ENCODE measurements at places on chromosomes 16 and 17.

DNA sequence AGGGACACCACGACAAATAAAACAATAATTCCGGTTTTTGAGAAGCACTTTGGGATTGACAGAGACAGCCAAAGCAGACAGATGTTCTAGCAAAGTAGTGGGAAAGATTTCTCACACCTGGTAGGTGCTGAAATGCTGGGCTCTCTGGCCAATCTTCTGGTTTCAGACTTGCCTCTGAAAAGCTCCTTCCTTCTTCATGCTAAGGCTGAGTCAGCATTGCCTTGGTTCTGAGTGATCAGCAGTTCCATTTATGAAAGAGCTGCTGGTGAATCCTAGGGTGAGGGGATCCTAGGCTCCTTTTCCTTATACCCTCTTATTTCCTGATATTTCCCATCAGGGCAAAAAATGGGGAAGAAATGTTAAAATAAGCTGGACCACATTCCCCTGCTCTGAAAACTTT is 268.7 kb upstream of the SALL1 start:
- DNase-seq: no peak

DNA sequence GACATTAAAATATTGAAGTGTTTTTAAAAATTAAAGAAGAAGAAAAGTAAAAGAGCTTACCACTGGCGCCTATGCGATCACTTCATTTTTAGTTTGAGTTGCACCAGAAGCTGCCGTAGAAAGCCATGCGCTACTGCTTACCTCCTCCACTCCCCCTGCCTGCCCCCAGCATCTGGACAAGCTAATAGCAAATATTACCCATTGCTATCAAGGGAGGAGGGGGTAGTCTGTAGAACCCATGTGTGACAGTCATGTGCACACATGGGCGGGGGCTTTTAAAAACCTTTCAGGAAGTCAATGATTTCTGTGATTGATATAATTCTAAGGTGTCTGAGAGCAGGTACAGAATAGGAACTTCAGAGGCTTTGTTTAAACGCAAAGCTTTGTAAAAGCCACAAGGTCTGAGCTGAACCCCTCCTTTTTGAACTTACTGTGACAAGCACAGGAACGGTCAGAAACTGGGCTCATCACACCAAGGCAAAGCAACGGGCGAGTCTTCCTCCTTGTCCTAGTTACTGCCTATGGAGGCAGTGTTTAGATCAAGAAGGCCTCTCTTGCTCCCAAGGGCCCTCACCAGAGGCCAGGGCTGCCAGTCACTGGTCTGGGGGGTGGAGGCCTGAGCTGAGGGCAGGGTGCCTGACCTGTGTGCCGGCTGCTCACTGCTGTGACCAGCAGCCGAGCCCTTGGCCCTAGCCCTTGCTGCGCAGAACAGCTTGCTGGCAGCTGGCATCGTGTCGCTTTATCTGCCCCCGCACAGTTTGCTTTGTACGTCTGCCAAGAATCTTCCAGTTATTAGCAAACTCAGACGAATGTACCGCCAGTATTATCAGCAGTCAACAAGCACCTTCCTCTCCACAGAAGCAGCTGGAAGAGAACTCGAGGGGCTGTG is 15.0 kb downstream of the GINS2 start:
- no peak for DNase-seq

GRCh38 chr16:11177578-11178160 is 78.3 kb downstream of the SOCS1 start:
- no peak for DNase-seq

DNA sequence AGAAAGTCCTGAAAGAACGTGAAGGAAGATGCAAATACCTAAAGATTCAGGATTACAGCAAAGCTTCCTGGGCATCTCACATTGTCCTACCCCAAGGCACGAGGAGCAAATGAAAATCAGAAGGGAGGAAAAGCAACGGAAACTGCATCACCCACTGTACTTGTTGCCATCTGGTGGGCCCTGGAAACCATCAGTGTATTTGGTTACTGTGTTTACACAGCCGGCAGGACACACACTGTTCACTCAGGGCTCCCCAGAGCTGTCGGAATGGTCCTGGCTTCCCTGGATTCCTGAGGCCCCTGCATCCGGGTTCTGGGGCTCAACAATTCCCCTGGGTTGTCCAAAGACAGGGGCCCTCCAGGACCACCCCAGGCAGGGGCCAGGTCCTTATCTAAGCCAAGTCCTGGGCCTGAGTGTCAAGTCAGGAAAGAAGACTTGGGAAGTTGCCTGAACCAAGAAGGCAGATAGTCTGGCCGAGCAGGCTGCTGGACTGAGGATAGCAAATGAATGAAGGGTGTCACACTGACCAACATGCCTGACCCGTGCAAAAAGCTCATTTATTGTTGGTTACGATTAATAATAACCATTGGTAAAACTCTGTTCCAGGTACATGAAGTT is 52.8 kb downstream of the SOX9 start:
- DNase-seq: no peak

DNA sequence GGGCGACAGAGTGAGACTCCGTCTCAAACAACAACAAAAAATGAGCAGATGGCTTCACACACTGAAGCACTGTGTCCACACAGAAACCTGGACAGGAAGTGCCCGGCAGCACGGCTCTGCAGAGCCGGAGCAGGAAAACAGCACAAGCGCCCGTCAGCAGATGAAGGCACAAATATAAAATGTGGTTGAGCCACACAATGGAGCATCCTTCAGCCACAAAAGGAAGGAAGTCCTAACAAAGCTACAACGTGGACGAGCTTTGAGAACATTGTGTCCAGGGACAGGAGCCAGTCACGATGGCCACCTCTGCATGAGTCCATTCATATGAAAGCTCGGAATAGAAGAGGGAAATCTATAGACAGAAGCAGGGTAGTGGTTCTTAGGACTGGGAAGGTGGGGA is 15.7 kb downstream of the RHBDF2 start:
- DNase-seq: no peak

DNA sequence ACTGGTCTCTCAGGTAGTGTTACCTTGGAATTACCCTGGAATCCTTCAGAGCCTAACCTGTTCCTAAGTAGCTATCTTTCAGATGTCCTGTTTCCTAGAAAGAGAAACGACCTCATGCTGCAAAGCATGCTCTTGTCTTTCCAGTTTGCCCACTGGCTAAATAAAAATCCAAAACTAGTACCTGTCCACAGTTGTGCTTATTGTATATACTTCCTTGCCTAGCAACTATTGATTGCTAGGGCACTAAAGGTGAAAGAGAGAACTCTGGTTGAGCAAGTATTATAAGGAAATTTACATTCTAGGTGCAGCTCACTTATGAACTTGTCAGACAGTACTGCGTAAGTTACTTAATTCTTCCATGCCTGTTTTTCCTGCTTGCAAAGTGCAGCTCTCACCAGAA is 38.5 kb downstream of the LIG3 start:
- no peak for DNase-seq

DNA sequence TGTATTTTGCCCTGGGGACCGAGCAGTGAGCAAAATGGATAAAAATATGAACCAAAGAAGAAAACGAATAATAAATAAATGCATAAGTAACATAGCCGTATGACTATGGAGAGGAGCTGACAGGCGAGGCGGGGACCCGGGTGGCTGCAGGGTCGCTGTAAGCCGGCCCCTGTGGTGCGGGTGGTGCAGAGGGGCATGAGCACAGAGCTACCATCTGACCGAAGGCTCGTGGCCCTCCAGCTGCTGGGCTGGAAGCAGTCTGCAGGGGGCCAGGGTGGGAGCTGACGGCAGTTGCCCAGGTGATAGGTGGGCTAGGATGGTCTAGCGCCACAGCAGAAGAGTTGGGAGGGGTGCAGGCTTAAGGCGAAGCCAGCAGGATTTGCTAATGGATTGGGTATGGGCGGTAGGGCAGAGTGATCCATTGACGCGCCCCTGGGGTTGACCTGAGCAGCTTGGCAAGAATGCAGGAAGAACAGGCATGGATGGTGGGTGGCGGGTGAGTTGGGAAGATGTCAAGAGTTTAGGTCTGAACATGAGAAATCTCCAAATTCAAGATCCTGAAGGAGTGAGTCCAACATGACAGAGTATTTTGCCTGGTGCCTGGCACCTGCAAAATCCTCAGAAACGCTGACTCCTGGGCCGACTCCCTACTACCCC is 228.0 kb downstream of the FOXL1 start:
- DNase-seq: no peak

GRCh38 chr17:19897090-19897837 is 29.5 kb upstream of the ULK2 start:
- no peak for DNase-seq

DNA sequence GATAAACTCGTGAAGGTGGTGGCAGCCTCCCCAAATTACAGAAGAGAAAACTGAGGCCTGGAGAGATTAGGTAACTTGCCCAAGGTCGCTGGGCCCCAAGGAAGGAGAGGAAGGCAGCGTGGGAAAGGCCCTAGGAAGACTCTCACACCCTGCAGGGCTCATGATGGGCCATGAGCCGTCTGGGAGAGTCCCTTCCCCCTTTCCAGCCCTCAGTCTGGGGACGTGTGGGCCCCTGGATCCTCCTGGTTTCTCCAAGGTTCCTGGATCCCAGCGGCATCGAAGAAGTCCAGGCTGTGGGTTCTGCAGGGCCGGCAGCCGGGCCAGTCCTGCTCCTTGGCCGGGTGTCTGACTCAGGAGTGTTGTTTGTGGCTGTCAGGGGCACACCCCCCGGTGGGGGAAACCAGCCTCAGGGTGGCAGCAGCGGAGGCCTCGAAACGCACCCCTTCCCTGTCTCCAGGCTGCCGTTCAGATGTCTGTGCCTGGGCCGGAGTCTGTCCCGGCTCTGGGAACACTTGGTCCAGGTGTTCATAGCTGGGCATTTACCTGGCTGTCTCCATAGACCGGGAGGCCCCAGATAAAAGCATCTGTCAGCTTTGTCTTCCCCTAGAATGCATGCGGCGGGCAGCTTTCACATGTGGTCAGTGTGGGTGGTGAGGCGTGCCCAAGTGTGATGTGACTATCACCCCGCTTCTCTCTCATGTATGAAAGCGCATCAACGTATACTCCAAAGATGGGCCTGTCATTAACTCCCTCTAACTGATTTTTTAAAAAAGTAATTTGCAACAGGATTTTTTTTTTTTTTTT is 3.7 kb upstream of the RAP1GAP2 start:
- peak; percentile 66 for DNase-seq

- DNase-seq: no peak
These were observed 41.5 kb upstream of the CDH5 start for GRCh38 chr16:66324815-66325515.

DNA sequence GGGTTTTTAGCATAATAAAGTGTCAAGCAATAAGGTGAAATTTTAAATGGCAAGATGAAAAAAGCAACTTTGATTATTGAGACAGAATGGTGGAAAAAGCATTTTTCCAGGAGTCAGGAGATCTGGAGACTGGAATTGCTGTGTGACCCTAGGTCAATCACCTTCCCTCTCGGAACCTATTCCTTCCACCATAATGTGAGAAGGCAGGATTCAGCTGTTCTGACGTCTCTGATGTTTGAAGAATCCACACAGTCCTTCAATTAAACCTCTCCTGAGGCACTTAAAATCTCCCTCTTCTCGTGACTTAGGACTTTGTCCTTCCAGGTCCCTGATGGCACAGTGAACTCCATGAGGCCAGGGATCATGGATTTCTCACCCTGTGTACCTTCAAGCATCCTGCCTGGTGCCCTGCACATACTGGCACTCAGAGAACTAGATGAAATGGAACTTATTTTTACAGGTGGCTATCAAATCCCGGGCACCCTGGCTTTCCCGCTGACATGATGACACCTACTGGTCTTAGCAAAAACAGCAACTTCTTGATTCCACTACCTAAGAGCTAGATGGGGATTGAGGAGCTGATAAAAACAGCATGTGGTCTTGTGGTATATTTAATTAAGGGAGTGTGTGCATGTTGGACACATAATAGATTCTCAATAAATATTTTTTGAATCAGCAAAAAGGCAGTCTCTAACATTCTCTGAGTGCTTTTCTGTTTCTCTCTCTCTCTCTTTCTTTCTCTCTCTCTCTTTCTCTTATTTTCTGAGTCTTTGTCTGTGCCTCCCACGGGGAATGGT is 2.3 kb upstream of the CCDC182 start:
- DNase-seq: peak; percentile 55

DNA sequence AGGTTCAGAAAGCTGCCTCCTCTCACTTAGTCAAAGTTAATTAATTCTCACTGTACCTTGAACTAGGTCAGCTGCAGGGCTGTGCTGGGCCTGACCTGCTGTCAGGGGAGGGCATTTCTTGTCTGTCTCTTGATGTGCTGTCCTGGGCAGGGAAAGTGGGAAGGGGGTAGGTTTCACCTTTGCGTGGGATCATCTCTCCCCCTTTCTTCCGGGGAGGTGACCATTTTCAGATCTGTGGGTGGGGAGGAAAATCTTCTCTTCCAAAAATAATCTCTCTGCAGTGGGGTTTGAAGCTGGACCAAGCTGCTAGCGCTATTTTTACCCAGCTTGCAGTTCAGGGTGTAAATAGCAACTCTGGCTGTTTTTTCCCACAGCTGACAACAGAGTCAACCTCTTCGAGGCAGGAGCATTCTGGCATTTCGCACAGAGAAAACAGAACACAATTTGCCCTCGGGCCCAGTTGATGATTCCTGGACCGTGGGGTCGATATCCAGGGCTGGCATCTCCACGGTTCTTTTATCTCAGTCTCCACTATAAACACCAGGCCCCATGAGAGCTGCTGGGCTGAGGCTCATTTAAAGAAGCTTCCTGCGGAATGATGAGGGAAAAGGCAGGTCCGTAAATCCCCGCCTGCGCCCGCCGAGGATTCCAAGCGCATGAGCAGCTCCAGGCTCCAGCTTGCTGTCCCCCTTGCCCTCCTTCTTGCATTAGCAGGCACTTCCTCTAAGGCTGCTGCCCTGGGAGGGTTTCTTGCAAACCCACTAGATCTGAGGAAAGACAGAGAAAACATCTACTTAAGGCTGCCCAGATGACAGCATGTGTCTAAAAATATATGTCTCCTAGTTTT is 93.9 kb downstream of the YPEL2 start:
- DNase-seq: no peak

DNA sequence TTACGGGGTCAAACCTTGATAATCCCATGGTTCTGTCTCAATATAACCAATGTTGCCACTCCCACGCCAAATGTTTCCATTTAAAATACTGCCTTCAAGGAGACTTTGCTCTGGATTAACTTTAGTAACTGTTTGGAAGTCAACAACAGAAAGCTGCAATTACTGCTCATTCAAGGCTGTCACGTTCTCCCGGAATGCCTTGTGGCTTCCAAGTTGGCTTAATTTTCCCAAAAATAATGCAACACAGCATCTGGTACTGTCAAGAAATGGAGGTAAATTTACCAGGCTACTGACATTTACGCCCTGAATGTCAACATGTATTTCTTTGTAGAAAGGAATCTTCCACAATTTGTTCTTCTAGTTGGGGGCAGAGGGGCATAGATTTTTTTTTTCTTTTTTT is 38.2 kb downstream of the GPRC5B start:
- DNase-seq: no peak

GRCh38 chr17:16980813-16981731 is 9.2 kb upstream of the TNFRSF13B start:
- no peak for DNase-seq

GRCh38 chr17:68101987-68102314 is 66.4 kb downstream of the KPNA2 start:
- DNase-seq: no peak

- DNase-seq: no peak
These were observed 57.9 kb upstream of the MAF start for GRCh38 chr16:79658301-79659033.

DNA sequence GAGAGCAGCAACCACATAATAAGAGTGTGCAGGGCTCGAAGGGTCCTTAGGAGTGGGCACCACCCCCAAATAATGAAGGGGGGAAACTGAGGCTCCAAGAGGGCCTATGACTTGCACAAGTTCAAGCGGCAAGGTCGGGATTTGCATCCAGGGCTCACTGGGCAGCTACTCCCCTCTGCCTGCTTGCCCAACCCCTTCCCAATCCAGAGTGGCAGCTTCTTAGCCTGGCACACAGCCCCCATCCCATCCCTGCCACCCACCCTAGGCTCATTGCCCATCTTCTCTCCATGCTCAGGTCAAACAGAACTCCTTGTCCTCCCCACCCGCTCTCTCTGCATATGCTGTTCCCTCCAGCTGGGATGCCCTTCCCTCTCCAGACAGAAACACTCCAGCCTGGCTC is 2.4 kb downstream of the SPPL2C start:
- DNase-seq: no peak

Data from stimulated activated effector memory CD8-positive, alpha-beta T cell treated with anti-CD3 and anti-CD28 coated beads, Interleukin-12 subunit alpha, Interleukin-12 subunit beta, amount 100 ng/mL, for 72 hours (primary cell).